Stimulated activated CD4-positive, alpha-beta T cell treated with anti-CD3 and anti-CD28 coated beads, Interleukin-1b, Interleukin-23, amount 100 ng/mL, for 1 hour (primary cell): ENCODE measurements at places on chromosomes 5 and 9.

- no peak for DNase-seq
These were observed 138.2 kb upstream of the RORB start for GRCh38 chr9:74358959-74359358.

DNA sequence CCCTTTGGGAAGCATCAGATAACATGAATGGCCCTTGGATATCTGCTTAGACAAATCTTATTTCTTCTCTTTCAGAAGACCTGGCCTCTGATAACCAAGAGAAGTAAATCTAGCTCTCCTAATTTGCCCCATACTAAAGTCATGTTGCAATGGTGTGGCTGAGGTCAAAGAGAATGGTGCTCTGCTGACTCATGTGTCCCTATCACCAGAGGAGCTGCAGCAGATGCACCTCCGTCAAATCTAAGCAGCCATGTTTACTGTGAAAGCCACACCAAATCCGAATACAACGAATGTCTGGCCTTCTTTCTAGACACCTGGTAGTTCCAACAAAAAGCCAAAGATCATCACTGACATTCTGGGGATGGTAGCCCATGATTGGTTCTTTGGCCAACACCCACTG is 23.2 kb downstream of the RETREG1 start:
- DNase-seq: no peak

- no peak for DNase-seq
These were observed 3.8 kb upstream of the LCN1 start for GRCh38 chr9:135517407-135517822.

DNA sequence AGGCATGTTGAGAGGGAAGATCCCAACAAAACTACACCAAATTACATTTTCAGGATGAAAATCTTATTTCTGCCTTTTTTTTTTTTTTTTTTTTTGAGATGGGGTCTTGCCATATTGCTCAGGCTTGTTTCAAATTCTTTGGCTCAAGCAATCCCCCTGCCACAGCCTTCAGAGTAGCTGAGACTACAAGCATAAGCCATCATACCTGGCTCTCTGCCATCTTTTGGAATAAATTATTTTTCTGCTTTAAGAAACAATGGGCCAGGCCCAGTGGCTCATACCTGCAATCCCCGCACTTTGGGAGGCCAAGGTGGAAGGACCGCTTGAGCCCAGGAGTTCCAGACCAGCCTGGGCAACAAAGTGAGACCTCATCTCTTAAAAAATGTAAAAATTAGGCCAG is 14.3 kb downstream of the AFF4 start:
- DNase-seq: no peak

DNA sequence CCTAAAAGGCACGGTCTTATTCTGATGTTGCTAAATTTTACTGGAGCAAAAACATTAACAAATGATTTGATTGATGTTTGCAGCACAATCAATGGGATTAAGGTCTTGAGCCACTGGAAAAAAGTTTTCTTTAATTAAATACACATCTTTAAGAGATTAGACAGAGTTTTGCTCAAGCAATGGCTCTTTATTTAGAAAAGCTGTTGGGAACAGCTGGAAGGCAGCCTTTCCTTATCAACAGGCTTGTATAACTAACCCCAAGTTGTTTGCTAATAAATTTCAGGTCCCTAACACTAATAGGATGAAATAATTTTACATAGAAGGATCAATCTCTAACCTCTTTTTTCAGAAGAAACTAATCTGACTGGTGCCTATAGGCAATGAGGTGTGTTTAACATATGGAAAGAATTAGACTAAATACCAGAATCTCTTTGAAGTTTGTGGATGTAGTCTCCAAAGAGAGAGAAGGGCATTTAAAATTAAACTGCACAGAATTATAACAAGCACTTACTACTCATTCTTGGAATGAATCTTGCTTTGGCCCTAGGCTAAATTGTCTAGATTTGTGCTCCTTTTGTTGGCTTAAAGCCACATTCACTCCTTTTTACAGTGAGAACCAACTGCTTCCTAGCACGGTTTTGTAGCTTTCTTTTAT is 67.3 kb upstream of the TNFAIP8 start:
- DNase-seq: no peak

DNA sequence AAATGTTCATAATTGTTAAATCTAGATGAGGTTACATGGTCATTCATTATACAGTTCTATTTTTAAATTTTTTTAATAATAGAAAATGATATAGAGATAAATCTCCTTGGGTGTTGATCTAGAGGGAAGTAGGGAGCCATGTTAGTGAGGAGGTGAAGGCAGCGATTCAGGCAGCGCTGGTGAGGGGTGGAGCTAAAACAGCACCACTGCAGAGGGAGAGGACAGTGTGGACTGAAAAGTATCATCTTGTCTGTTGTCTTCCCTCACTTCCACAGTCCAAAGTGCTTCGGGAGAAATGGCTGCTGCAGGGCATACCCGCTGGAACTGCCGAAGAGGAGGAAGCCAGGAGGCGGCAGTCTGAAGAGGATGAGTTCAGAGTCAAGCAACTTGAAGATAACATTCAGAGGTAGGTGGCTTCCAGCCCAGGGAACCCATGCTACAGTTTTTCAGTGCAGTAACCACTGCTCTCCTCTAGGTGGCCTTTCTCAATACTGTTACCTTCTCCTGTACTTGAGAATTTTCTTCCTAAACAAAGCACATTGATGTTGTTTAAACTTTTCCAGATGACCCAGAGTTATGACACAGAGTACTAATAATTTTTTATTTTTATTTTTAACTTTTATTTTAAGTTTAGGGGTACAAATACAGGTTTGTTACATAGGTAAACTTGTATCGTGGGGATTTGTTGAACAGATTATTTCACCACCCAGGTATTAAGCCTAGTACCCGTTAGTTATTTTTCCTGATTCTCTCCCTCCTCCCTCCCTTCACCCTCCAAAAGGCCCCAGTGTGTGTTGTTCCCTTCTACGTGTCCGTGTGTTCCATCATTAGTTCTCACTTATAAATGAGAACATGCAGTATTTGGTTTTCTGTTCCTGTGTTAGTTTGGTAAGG is 100.5 kb downstream of the PALM2AKAP2 start:
- no peak for DNase-seq

DNA sequence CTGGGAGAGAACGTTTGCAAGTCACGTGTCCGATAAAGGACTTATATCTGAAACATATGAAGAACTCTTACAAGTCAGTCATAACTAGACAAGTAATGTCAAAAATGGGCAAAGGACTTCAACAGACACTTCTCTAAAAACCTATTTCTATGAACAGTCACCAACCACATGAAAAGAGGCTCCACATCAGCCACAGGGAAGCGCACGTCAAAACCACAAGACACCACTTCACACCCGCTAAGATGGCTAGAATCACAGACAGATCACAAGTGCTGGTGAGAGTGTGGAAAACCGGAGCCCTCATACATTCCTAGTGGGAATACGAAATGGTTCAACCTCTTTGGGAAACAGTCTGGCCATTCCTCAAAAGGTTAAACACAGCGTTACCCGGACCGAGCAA is 11.5 kb upstream of the CARD9 start:
- DNase-seq: no peak

GRCh38 chr5:63375851-63376250 is 586.4 kb downstream of the HTR1A start:
- no peak for DNase-seq

GRCh38 chr5:16886366-16886736 is 49.7 kb downstream of the MYO10 start:
- no peak for DNase-seq

DNA sequence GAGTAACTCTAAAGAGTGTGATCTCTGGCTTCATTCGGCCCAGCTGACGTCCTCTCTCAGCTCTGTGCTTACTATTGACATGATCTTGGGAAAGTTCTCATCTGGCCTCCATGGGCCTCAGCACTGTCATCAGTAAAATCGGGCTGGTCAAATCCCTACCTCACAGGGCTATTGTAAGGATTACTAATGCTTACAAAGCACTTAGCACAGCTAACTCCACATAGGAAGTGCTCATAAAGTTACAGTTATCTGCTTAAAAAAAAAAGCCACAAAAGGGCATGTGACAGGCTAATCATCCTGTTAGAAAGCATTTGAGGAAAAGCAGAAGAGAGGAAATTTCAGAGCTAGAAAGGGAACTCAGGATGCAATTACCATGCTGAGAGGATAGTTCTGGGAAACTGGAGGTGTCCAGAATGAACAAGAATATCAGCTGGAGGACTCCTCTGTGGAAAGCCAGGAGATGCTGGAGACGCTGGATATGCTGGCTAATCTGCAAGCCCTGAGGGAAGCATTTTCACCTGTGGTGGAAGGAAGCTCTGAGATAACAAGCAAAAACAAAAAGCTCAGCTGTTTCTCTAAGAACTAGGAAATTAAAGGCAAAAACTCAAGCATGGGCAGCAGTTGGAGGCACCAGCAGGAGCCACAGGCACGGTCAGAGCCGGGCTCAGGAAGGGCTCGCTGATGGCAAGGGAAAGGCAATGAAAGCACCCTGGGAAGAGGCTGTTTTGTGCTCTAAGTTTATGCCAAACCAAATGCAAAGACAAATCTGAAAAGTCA is 4.4 kb upstream of the BHMT start:
- DNase-seq: no peak

- DNase-seq: no peak
These were observed 16.5 kb downstream of the SPRY4 start for GRCh38 chr5:142308358-142308757.

DNA sequence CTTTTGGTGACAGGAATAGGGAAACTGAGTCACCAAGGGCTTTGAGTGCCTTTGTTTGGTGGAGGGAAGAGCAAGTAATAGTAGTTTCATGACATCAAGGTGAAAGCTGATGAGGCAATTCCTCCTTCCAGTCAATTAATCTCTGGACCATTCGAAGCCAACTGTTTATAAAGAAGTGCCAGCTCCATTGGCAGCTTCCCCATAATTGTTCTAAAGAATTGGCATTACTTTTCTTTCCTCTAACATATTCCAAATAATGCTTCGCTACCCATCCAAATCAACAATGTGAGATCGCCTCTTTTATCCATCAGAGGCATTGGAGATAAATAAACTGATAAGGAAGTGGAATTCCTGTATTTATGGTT is 132.4 kb downstream of the NPR3 start:
- no peak for DNase-seq

GRCh38 chr5:138641547-138642298 is 66.5 kb upstream of the HSPA9 start:
- DNase-seq: peak; percentile 32

DNA sequence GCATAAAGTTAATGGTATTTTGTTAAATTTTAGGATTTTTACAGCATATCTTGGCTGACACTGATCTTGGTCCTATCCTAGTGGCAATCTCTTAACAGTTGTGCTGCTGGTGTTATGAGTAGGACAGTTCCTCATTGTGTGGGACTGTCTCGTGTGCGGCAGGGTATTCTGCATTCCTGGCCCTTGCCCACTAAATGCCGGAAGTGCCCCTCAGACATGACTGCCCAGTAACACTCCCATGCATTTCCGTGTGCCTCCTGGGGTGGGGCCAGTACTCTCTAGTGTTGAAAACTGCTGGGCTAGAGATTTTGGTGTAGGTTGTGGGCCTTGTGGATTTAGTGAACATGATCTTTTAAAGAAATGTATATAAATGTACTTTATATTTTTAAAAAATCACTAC is 227.1 kb upstream of the DMRT1 start:
- no peak for DNase-seq

- no peak for DNase-seq
These were observed 4.0 kb downstream of the MEF2C start for GRCh38 chr5:88878976-88879375.

- no peak for DNase-seq
These were observed 163.1 kb downstream of the ESM1 start for GRCh38 chr5:54822324-54822687.

DNA sequence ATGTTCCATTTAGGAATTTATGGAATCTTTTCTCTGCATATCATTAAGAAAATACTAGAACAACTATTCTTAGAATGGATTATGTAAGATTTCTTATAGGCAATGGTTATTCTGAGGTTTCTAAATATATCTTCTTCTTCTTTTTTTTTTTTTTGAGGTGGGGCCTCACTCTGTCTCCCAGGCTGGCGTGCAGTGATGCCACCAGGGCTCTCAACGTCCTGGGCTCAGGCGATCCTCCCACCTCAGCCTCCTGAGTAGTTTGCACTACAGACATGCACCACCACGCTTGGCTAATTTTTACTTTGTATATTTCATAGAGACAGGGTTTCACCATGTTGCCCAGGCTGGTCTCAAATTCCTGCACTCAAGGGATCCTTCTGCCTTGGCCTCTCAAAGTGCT is 137.2 kb downstream of the SREK1 start:
- no peak for DNase-seq

GRCh38 chr5:157175071-157175612 is 5.5 kb upstream of the ITK start:
- DNase-seq: no peak

DNA sequence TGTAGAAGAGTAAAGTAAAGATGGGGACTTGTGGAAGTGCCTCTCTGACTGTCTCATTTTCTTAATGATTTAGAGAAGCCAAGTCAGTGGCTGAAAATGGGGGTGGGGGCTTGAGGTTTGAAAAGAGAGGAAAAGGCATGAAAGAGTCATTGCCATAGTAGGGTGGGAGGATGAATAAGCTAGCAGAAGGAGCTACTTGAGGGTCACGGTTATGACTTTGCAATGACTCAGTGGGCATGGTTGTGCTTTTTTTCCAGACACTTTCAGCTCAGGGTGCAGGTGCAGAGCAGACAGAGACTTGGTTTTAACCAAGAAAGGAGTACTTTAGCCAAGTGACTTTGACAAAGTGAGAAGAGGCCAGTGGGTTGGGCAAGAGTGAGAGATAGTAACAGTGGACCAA is 117.8 kb downstream of the PTTG1 start:
- peak; percentile 0 for DNase-seq

- DNase-seq: no peak
These were observed 1019.0 kb downstream of the TAF11L14 start for GRCh38 chr5:18653216-18653752.

DNA sequence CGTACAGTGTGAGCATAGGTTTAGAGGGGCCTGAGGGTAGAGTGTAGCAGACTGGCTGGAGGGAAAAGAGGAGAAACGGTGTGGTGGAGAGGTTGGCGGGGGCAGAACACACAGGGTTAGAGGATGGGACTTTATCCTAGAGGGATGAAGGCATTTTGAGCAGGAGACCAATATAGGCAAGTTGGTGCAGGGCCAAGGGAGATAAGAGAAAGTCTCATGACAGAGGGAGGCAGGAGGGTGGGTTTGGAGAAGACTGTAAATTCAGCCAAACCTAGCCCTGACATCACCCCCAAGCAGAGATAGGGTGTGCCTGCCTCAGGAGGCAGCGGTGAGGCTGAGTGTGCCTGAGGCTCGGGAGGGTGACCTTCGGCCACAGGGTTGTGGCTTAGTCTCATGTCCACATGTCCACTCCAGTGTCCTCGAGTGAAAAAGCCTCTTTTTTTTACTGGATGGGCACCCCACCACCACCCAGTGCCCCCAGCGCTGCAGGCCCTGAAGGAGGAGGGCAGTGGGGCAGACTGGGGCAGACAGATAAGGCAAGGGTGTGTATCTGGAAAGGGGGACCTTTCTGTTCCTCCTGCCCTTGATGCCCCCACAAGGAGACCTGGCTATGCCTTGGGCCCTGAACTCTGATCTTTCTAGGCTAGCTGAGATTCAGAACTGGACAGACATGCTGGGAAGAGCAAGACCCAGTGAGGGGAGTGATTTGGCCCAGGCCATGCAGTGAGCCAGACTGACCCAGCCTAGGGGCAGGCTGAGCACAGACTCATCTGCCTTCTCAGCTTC is 108.7 kb downstream of the RGS3 start:
- DNase-seq: no peak

GRCh38 chr5:13809921-13810320 is 134.6 kb downstream of the DNAH5 start:
- no peak for DNase-seq

- DNase-seq: no peak
These were observed 262.7 kb upstream of the KCNN2 start for GRCh38 chr5:114099161-114099560.
